ENCODE measurements at places on chromosomes 4 and X.
A peak's percentile ranks its signal among the peaks of the same experiment; 100 is the strongest.

DNA sequence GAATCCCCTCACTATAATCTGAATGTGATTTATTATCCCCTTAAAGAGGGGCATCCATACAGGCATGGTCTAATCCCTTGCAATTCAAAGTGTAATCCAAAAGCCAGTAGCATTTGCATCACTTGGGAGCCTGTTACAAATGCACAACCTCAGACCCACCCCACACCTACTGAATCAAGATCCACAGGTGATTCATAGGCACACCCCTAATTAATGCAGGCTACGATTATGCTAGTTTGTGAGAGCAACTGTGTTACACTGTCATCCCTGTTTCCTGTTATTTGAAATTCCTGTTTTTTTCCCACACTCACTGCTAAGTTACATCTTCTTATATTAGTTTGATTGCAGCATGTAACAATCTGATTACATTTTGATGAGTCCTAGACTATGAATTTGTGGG lies 120.0 kb downstream of the RAB28 start:
- DNase-seq = no peak

DNA sequence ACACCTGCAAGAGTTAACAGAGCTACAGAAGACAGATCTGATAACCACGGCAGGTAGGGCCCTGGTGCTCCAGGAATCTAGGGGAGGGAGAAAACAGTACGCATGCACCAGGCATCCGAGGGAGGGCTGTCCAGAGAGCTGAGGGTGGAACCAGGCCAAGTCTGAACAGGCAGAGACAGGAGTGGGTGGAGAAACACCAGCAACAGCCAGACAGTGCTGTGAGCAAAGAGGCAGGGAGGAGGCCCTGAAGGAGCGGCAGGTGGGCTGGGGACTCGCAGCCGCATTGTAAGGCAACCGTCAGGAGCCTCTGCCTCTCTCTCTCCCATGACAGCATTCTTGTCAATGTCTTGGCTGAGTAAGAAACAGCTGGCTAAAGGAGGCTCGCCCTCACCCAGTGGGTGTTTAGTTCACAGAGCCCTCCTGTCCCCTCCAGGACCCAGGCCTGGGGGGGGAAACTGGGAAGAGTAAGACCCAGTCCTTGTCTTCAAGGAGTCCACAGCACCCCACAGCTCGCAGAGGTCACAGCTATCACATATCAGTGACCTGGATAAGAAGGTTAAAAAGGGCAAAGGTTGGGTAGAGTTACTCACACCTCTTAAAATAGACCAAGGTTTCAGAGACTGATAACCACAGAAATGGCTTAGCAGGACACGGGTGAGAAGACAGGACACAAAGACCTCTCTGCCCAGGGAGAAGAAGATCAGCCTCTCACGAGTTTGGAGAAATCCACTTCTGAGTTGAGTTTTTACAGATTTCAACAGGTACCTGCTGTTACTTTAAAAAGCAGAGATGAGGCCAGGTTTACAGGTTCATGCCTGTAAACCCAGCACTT lies 10.5 kb downstream of the ACSL1 start:
- peak; percentile 84 for DNase-seq

- DNase-seq = no peak
Observed at GRCh38 chrX:32480019-32480418, 731.3 kb downstream of the DMD start.

DNA sequence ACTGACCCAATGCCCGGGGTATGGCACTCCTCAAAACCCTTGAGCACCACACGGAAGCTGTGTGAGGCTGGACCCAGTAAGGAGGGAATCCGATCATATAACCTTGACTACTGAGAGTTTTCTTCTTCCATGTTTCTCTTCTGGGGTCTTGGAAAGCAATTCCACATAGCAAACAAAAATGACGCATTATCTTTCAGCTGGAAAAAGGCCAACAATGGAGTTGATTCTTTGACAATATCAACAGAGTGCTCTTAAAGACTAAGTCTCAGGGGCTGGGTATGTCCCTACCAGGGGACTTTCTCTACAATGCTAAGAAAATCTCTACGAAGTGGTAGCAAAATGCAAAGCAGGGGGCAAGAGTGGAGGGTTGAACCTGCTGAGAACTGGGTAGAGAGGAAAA lies 188.6 kb downstream of the NSUN7 start:
- no peak for DNase-seq

DNA sequence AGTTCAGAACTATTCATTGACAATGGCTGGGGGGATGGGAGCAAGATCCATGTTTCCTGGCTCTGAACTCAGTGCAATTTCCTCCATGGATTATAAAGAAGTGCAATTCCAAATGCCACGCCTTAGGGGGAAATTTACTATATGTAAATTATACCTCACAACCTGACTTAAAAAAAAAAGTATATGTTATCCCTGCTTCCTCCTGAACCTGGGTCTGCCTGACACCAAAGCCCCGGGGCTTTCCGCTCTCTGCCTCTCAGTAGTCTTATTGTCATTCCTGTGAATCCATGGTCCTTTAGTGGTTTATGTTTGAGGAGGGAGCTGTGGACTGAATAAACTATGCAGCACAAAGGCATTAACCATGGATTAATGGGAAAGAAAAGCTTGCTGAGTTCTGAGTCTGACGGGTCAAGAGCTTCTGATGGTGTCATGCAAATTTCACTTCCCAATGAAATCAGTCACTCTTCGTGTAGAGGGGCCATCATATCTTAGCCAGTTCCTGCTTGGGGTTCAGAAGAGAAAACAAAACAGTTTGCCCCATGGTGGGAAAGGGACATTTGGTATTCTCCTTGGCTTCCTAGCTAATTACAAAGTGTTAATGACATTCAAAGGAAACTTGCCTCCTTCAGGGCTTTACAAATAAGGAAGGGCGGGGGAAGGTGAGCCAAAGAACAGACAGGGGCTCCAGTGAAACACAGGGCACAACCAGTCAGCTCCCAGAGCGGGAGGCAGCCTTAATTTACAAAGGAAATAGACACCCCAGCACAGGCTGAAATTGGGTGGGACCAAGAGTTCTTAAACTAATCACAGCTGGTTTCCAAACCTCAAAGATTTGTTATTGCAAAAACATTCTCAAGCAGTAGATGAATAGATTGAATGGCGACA lies 14.3 kb downstream of the FAM9C start:
- no peak for DNase-seq

- no peak for DNase-seq
Observed at GRCh38 chrX:19625612-19626011, 110.3 kb upstream of the MAP3K15 start.

GRCh38 chr4:5893004-5893580 lies at the start of gene CRMP1:
CRMP1 (minus strand) TSS chr4:5893086; CDS start chr4:5892969, 117 bp downstream.
- DNase-seq = peak; percentile 88

GRCh38 chr4:71259911-71260331 lies 78.9 kb upstream of the SLC4A4 start:
- DNase-seq = no peak

GRCh38 chrX:123493857-123494256 lies 239.0 kb downstream of the THOC2 start:
- DNase-seq = no peak

DNA sequence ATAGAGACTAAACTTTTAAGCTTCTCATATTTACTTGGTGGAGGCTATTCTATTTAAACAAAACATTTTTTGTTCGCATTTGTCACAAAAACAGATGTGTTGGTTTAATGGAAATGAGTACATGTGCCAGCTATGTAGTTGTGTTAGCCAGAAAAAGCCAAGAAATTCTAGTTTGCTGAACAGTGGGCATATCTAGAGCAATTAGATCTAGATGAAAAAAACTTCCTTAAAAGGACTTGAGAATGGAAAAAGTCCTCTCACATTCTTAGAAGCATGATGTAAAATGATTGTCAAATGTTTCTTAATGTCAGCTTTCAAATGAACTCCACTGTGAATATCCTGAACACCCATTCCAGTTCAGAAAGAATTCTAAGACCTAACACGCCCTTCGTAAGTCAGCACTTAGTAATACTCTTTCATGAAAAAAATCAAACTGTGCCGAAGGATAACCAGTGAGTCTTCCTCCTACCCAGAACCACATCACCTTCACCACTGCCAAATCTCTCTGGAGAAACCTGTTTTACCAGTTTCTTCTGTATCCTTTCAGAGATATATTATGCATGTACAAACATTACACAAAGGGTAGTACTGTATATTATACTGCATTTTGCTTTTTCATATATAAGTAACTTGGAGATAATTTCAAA lies 28.2 kb downstream of the PHKA1 start:
- DNase-seq = peak; percentile 48

Measured in NCI-H2081 (cell line).